ENCODE measurements at places on chromosomes 4 and X. TPM values are rescaled to one million over a fixed set of nuclear protein-coding genes. Genes with fewer than 3 reads are reported as not detected.

The TEX13D gene
- not detected for polyA plus RNA-seq

The FGD1 gene
- 1.1 TPM for polyA plus RNA-seq

The PNMA5 gene
- not detected for polyA plus RNA-seq

The FAM47A gene
- polyA plus RNA-seq: not detected

The MAGEA4 gene
- not detected for polyA plus RNA-seq

The STBD1 gene
- polyA plus RNA-seq: 0.16 TPM

The DACH2 gene
- 0.22 TPM for polyA plus RNA-seq

The C4orf50 gene
- 0.83 TPM for polyA plus RNA-seq

All from Purkinje cell (primary cell).